Right renal cortex interstitium (tissue), 3 donors: ENCODE measurements at places on chromosomes 4 and X.

- DNase-seq, result no peak
Measured at GRCh38 chr4:17324386-17324830, 187.5 kb downstream of the QDPR start.

DNA sequence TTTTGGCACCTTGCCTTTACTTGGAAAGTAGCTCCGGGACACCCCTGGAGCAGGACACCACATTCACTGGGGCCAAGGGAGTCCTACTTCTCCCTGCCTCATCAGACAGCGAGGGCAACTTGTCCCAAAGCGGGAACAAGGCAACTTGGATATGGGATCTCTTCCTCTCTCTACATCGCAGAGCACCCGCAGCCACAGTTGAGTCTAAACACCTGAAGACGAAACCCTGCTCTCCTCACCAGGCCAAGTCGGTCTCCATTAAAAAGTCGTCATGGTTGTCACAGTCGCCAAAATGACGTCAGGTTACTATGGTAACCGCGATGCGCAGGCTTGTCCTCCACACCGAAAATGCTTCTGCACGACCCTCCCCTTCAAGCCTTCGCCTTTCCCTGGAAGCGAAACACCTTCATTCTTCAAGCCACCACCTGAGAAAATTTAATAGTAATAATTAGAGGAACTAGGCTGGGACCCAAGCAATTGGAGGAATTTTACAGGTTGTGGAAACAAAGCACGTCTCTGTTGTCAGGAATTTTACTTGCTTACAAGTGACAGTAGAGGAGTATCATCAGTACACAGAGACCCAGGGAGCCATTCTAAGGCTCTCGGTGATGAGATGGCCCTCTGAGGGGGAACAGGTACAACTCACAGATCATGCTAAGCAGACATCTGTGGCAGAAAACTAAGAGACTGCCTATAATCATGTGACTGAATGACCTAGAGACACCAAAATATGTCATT lies 30.5 kb upstream of the TCEAL4 start:
- peak; percentile 75 for DNase-seq

- DNase-seq, result no peak
Measured at GRCh38 chr4:84147831-84148230, 351.3 kb downstream of the NKX6-1 start.

DNA sequence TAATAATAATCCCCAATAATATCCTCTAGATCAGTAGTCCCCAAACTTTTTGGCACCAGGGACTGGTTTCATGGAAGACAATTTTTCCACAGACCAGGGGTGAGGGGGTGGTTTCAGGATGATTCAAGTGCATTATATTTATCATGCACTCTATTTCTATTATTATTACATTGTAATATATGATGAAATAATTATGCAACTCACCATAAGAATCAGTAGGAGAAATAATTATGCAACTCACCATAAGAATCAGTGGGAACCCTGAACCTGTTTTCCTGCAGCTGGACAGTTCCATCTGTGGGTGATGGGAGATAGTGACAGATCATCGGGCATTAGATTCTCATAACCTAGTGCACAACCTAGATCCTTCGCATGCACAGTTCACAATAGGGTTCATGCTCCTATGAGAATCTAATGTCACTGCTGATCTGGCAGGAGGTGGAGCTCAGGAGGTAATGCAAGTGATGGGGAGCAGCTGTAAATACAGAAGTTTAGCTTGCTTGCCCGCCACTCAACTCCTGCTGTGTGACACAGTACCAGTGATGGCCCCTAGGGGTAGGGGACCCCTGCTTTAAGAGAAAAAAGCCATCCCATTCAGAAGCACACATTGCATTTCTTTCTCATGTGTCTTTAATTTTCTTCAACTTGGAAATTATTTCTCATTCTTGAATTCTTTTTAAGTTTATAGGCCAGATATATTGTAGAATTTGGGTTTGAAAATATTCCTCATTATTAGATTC lies 16.0 kb upstream of the SH3RF1 start:
- no peak for DNase-seq

- no peak for DNase-seq
Measured at GRCh38 chr4:152200511-152201333, 335.2 kb downstream of the FBXW7 start.

DNA sequence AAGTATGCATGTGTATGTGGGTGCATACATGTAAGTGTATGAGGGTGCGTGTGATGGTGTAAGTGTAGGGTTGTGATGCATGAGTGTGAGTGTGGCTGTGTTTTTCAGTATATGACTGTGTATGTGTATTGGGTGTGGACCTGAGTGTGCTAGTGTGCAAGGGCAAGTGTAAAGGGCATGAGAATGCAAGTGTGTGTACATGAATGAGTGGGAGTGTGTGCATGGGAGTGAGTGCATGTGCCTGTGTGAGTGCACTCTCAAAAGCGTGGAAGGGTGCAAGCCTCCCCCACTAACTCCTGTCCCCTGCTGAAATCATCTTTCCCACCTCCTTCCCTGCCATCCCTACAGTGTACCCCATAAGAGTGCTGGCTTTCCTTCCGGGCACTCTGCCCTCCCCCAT lies 225.1 kb upstream of the PRKX start:
- DNase-seq, result no peak

GRCh38 chr4:11487868-11488544 lies 59.3 kb upstream of the HS3ST1 start:
- no peak for DNase-seq

DNA sequence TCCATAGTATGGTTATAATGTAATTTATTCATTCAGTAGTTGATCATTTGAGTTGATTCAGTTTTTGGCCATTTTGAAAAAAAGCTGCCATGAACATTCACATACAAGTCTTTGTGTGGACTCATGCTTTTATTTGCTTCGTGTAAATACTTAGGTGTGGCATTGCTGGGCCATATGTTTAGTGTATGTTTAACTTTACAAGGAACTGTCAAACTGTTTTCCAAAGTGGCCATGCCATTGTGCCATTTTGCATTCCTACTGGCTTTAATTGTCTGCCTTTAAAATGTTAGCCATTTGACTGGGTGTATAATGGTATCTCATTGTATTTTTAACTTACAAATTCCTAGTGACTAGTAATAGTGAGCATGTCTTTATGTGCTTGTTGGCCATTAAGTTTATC lies 8.8 kb downstream of the MTM1 start:
- DNase-seq, result no peak

DNA sequence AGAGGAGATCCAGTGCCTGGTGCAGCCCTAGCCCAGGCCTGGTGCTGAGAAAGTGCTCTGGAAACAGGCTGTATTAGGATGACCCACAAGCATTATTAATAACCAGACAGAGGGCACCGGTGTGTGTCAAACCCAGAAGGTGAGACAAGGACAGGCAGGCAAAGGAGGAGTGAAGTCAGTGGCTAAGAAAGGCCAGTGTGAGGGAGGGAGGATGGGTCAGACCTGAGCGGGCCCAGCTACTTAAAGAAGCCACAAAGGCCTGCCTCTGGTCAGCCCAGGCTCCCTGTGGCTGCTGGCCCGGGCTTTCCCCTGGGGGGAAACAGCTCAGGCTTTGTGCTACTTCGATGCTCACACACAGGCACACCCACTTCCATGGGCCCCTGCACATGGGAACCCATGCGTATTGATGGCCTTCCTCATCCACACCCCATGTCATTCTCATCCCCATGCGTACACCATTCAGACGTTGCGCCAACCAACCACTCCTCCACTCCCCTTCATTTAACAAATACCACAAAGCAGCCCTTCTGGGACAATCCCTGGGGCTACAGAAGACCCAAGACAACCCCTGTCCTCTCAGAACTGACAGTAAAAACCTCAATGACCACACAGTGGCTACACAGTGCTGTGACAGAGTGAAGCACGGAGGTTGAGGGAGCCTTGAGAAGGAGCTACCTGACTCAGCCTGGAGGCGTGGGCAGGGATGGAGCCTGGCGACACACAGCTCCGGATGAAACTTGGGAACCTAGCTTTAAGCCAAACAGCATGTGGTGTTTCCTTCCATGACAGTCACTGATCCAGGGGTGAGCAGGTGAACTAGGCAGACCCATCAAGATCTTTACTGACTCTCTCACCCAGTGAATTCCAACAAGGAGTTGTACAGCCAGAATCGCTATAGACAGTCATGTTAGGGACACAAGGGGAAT lies 24.9 kb upstream of the MTM1 start:
- no peak for DNase-seq

GRCh38 chr4:106289737-106290136 lies 26.3 kb downstream of the TBCK start:
- DNase-seq, result no peak

GRCh38 chrX:13366698-13367097 lies 46.8 kb upstream of the ATXN3L start:
- no peak for DNase-seq

DNA sequence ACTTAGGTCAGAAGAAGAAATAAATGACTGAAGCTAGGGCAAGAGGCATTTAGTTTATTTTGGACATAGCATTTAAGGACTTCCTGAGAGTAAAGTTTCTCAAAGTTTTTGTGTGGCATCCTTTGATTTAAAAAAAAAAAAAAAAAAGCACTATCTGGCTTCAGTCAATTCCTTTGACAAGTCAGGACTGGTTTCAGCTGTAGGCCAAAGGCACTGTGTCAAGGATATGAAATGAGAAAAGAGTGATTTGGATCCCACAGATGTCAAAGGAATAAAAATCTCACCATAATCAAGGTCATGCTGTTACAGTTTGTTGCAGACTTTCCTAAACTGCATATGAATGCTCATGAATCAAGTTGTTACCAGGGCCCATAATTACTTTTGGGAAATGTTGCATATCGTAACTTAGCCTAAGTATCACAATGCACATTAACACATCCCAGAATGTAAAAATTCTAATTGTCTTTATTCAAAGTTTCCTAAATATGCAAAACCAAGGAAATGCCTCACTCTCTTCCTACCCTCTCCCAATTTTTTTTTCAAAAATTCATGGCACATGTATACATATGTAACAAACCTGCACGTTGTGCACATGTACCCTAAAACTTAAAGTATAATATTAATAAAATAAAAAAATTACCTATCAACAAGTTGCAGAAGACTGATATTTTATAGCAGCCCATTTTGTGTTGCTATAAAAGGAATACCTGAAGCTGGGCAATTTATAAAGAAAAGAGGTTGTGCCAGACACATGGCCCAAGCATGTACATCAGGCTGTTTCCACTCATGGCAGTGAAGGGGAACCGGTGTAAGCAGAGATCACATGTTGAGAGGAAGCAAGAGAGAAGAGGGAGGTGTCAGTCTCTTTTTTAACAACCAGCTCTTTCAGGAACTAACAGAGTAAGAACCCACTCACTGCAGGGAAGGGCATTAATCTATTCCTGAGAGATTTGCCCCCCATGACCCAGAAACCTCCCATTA lies 33.7 kb upstream of the ADAMTS3 start:
- DNase-seq, result no peak

- no peak for DNase-seq
Measured at GRCh38 chr4:101230801-101231426, 116.4 kb downstream of the PPP3CA start.

DNA sequence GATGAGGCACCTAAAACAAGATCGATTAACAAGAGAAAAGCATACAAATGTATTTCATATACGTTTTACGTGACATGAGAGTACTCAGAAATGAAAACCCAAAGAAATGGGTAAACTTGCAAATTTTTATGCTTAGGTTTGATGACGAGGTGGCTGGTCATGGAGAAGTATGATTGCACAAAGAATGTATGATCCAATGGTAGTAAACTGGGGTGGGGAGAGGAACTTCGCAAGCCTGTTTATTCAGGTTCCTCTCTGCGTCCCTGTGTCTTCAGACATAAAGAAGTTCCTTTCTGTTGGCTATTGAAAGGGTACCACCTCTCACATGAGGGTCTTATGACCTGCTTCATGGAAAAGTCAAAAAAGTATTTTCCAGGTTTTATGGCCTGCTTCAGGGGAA lies 309.2 kb downstream of the BCOR start:
- DNase-seq, result no peak

- no peak for DNase-seq
Measured at GRCh38 chr4:114857831-114858230, 255.6 kb downstream of the NDST4 start.

GRCh38 chr4:57410331-57411052 lies 300.3 kb upstream of the IGFBP7 start:
- no peak for DNase-seq

- DNase-seq, result no peak
Measured at GRCh38 chr4:7196288-7196651, 3.9 kb downstream of the SORCS2 start.

- DNase-seq, result no peak
Measured at GRCh38 chr4:10164877-10165283, 48.3 kb upstream of the WDR1 start.

DNA sequence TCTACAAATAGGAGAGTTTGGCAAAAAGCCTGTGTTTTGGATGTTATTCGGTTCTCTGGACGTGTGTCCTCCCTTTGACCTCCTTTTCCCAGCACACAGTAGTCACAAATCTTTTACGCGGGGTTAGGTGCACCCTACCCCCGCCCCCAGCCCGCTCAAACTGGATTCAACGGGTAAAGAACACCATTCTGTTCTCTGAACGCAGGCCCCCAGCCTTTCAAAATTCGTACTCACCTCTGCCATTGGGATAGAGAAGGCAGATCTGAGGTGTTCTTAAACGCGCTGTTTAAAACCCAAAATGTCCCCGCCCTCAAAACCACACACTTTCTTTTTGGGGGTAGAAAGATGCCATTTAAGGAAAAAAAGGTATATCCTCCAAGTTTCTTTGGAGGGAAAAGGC lies 2.7 kb downstream of the LEF1 start:
- DNase-seq, result no peak

GRCh38 chr4:133995243-133995960 lies 206.2 kb downstream of the PABPC4L start:
- DNase-seq, result no peak

DNA sequence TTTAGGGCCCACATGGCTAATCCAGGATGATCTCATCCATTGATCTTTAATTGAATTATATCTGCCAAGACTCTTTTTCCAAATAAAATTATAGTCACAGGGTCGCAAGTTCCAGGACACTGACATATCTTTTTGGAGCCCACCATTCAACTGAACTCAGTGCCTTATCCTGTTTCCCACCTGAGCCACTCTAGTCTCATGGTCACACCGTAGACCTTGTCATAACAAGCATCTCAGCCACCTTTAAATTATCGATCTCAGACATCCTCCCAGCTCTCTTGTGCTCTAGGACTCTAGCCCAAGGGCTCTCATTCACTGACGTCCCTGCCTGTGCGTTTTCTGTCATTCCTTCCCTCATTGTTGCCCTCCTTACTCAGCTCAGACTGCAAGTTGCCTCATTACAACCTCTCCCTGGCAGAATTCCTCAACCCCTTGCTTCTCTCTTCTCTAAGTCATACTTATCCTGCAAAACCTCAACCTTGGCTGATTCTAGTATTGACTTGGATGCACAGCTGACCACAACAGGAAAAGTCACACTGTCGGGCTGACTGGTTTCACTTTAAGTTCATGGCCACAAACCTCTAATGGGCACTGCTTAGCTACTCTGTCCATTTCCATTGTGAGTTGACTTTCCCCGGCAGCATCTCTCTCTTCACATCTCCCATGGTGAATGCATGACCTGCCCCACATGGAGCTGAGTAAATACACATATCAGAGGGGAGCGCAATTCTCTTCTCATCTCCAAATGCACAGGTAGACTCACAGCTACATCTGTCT lies 91.0 kb upstream of the TRIM2 start:
- DNase-seq, result no peak

- DNase-seq, result no peak
Measured at GRCh38 chrX:13906093-13906492, 89.2 kb upstream of the GPM6B start.
